Posterior vena cava (tissue), 2 donors: ENCODE measurements at places on chromosomes 5 and 9. TPM values are rescaled to one million over a fixed set of nuclear protein-coding genes. Genes with fewer than 3 reads are reported as not detected.

Gene GABRA1
- total RNA-seq: not detected

Gene SREK1
- 62.0 TPM for total RNA-seq

- DNase-seq: no peak
Measured at GRCh38 chr5:34822956-34823715, 15.8 kb upstream of the TTC23L start.

DNA sequence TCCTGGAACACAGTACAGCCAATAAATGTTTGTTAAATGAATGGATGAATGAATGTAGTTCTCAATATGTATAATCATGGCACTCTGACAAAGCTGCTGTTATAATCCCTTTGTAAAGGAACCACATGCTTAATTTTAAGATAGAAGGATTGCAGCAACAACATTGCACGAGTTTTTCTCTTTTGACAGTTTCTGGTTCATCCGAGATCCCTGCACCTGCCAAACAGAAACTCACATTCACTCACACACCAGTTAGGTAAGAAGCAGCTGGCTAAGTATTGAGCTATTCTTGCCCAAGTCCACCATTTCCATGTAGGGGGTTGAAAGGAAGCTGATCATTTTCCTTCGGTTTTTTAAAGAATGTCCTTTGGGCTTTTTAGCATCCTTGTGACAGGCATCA lies 133.7 kb upstream of the MAP1B start:
- DNase-seq: no peak

GRCh38 chr9:79883073-79883645 lies 311.4 kb downstream of the TLE4 start:
- DNase-seq: no peak

DNA sequence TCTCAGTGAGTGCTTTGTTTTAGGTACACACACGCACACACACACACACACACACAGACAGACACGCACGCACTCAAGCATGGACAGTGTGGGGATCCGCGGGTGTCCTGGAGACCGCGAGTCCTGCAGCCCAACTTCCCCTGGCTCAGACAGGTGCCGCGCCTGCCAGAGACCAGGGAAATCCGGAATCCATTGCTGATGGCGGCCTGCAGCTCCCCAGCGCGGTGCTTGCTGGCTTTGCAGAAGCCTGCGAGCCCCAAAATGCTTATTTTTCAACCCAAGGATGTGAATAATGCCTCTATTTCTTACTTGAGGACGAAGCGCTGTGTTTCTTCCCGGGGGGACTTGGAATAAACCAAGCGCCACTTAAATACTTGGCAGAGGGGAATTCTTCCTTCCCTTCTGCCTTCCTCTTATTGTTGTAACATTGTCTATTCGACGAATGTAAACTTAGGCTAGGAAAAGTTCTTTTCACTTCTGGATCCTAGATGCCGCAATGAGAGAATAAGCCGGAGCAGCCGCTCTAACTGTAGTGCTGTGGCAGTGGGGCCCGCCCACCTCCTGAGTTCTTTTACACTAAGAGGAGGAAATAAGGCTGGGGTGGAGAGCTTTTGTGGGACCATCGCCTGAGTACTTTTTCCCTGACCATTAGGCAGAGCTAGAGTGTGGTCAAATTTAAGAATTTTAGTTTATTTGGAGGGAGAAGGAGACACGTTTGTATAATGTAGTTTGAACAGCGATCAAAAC lies 802 bp downstream of the ITGA2 start:
- peak; percentile 84 for DNase-seq
